Mesothelial cell of epicardium (in vitro differentiated cells): ENCODE measurements at places on chromosomes 12 and 14. TPM values are rescaled to one million over a fixed set of nuclear protein-coding genes. Genes with fewer than 3 reads are reported as not detected.

Gene OR4E2
- total RNA-seq: not detected in 3 replicates

Gene SOCS2
- total RNA-seq: 11.8 to 13.9 TPM (median 12.7 TPM) in 3 replicates

Gene PPP4R4
- total RNA-seq: 0.29 to 0.64 TPM (median 0.54 TPM) in 3 replicates

Gene TAS2R46
- total RNA-seq: 3.8 to 3.9 TPM (median 3.9 TPM) in 3 replicates

Gene NPFF
- total RNA-seq: not detected in 3 replicates

Gene SDR9C7
- total RNA-seq: 0.20 to 0.40 TPM (median 0.29 TPM) in 3 replicates

Gene DAO
- not detected in 3 replicates for total RNA-seq

Gene LMO3
- 0.53 to 0.69 TPM (median 0.61 TPM) in 3 replicates for total RNA-seq

Gene SLC22A17
- 47.7 to 50.5 TPM (median 49.0 TPM) in 3 replicates for total RNA-seq

DNA sequence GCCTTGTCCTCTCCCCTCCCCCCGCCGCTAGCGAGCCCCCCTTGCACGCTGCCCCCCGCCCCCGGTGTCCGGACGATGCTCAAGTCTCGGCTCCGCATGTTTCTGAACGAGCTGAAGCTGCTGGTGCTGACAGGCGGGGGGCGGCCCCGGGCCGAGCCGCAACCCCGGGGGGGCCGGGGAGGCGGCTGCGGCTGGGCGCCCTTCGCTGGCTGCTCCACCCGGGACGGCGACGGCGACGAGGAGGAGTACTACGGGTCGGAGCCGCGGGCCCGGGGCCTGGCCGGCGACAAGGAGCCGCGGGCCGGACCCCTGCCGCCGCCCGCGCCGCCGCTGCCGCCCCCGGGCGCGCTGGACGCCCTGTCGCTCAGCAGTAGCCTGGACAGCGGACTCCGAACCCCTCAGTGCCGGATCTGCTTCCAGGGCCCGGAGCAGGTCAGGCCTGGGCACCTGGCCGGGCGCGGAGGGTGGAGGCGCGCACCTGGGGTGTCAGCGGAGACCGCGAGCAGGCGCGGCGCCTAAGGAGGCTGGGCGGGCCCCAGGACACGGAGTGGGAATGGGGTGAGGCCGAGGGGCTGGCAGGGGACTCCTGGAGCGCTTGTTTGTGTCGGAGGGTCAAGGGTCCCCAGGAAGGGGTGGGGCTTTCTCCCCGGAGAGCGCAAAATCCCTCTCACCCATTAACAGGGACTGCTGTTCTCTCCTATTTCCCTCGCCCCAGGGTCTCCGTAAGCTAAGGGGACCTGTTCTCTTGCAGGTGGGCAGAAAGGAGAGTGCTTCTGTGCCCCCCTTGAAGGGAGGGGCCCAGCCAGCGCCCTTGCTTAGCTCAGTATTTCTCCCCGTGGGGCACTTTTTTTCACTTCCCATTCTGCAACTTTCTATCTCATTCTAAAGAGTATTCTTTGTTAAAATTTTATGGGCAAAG lies 810 bp downstream of the MARCHF9 start:
- no peak overlapping the region for H3K27ac ChIP-seq
- peaks cover 65% of the 10 kb centered on the region for H3K27me3 ChIP-seq
- no peak for DNase-seq
- peak overlapping the region; percentile 68 for H3K4me3 ChIP-seq
- H3K36me3 ChIP-seq: peaks cover 12% of the 10 kb centered on the region
- H3K4me1 ChIP-seq: peaks cover 42% of the 10 kb centered on the region

DNA sequence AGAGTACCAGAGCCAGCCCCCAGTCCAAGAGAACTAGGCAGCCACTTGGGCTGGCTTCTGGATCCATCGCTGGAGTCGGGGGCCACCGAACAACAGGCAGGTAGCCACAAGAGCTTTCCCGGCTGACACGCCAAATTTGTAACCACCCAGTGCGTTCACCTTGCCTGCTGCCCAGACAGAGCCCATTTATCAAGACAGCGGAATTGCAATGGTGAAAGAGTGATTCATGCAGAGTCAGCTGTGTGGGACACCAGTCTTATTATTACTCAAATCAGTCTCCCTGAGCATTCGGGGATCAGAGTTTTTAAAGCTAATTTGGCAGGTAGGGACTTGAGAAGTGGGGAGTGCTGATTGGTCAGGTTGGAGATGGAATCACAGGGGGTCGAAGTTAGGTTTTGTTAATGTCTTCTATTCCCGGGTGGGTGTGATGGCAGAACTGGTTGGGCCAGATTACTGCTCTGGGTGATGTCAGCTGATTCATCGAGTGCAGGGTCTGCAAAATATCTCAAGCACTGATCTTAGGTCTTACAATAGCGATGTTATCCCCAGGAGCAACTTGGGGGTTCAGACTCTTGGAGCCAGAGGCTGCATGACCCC lies 64.3 kb downstream of the PDE6H start:
- peak overlapping the region; percentile 45 for H3K27ac ChIP-seq
- H3K36me3 ChIP-seq: no peaks in the 10 kb centered on the region
- no peak overlapping the region for H3K4me3 ChIP-seq

DNA sequence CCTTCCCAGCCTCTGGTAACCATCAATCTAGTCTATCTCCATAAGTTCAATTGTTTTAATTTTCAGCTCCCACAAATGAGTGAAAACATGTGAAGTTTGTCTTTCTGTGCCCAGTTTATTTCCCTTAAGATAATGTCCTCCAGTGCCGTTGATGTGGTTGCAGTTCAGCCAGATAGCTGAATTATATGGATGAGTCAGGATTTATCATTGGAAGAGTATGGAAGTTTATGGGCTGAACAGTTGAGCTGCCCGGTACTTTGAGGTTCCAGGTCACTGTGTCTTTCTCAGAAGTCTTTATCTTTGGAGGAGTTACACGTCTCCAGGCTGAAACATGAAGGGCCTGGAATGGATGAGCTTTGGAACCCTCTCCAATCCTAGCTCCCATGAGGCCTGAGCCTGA lies 120.1 kb downstream of the ASCL4 start:
- H3K36me3 ChIP-seq: no peaks in the 10 kb centered on the region
- DNase-seq: no peak
- no peaks in the 10 kb centered on the region for H3K4me1 ChIP-seq
- H3K27me3 ChIP-seq: peaks cover 46% of the 10 kb centered on the region
- H3K27ac ChIP-seq: no peak overlapping the region
- no peak overlapping the region for H3K4me3 ChIP-seq

GRCh38 chr14:68462683-68463082 lies 330.2 kb downstream of the ZFP36L1 start:
- peaks cover 48% of the 10 kb centered on the region for H3K4me1 ChIP-seq
- peak overlapping the region; percentile 70 for H3K27ac ChIP-seq
- H3K27me3 ChIP-seq: no peaks in the 10 kb centered on the region
- DNase-seq: no peak
- no peaks in the 10 kb centered on the region for H3K36me3 ChIP-seq

GRCh38 chr12:25670076-25671055 lies 117.3 kb upstream of the LMNTD1 start:
- H3K27ac ChIP-seq: no peak overlapping the region
- no peaks in the 10 kb centered on the region for H3K4me1 ChIP-seq
- no peaks in the 10 kb centered on the region for H3K27me3 ChIP-seq
- no peak overlapping the region for H3K4me3 ChIP-seq
- H3K36me3 ChIP-seq: no peaks in the 10 kb centered on the region
- no peak for DNase-seq

GRCh38 chr14:53151523-53152183 lies 1.5 kb downstream of the DDHD1 start:
- peaks cover 27% of the 10 kb centered on the region for H3K4me1 ChIP-seq
- H3K27ac ChIP-seq: peak overlapping the region; percentile 81
- H3K27me3 ChIP-seq: no peaks in the 10 kb centered on the region
- no peak for DNase-seq
- H3K4me3 ChIP-seq: peak overlapping the region; percentile 94

GRCh38 chr14:53896726-53897125 lies 59.9 kb downstream of the BMP4 start:
- DNase-seq: no peak
- no peaks in the 10 kb centered on the region for H3K27me3 ChIP-seq
- H3K4me1 ChIP-seq: peaks cover 7% of the 10 kb centered on the region
- no peak overlapping the region for H3K27ac ChIP-seq
- H3K36me3 ChIP-seq: no peaks in the 10 kb centered on the region
- H3K4me3 ChIP-seq: no peak overlapping the region

DNA sequence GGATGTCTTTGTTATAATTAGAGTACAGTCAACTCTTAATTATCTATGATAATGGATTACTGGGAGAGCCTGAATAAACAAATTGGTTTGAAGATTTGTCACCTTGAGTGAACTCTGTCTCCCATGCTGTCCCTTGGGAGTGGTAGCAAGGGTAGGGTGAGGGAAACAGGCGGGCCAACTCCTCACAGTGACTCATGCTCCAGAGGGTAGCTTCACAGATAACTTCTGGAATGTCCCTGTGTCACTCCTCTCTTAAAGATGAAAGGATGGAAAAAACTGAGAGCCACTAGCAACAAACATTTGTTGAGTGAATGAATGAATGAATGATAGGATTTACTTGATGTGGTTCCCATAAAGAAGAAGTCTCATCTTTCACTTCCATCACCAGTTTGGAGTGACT lies 53.5 kb downstream of the RASSF9 start:
- peak overlapping the region; percentile 55 for H3K27ac ChIP-seq
- peaks cover 7% of the 10 kb centered on the region for H3K36me3 ChIP-seq
- DNase-seq: no peak
- H3K4me1 ChIP-seq: peaks cover 31% of the 10 kb centered on the region
- no peak overlapping the region for H3K4me3 ChIP-seq

DNA sequence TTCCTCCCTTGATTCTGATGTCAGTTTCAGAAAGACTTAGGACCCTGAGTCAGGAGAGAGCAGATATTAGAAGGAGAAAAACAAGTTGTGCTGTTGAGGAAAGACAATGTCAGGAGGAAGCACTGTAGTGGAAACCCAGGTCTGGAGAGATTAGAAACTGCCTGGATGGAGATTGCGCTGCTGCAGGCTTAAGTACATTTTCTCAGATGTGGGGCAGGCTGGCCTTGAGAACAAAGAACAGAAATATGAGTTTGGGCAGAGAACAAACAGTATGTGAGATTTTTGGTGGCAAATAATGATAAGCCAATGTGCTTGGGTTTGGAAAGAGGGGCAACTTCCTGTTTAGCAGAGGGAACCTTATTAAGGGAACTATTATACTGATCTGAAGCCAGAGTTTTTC lies 74.3 kb upstream of the PRMT8 start:
- no peaks in the 10 kb centered on the region for H3K36me3 ChIP-seq
- no peak overlapping the region for H3K27ac ChIP-seq
- no peak overlapping the region for H3K4me3 ChIP-seq
- DNase-seq: no peak
- H3K27me3 ChIP-seq: peaks cover 59% of the 10 kb centered on the region

DNA sequence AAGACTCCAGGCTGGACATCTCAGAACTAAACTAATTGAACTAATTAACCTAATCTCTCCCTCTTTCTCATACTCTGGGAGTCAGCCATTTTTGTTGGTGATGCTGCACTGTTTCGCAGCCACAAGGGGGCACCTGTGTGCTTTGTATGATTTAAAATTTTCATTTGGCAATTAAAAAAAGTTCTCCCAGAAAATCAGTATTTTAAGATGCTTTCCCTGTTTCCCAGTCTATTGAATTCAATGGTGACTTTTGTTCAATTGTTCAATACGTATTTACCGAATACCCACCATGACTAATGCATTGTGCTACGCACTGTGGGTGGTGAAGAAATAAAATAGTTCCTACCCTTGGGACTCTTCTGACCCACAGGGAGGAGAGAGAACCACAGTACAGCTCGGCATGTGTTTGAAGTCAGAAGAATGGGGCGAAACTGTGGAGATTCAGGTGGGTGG lies 63.7 kb downstream of the ZNF664 start:
- no peaks in the 10 kb centered on the region for H3K36me3 ChIP-seq
- H3K4me3 ChIP-seq: no peak overlapping the region
- peak overlapping the region; percentile 1 for H3K27ac ChIP-seq
- H3K27me3 ChIP-seq: no peaks in the 10 kb centered on the region

DNA sequence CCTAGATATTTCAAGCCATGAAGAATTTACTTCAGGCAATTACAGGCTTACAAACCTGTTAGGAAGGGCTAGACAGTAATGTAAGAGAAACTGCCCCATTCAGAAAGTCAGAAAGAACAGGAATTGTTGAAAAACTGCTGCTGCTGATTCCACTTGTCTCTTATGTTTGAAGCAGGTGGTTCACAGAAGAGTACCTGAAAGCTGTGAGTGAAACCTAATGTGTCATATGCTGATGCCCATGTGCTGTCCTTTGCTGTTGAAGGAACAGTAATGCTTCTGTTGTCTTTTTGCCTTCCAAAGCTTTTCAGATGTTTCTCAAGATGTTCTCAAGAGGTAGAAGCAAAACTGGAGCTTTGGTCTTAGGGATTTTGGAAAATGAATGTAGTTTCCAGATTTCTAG lies 39.0 kb downstream of the MNAT1 start:
- DNase-seq: no peak
- no peak overlapping the region for H3K4me3 ChIP-seq
- H3K27ac ChIP-seq: no peak overlapping the region
- H3K4me1 ChIP-seq: no peaks in the 10 kb centered on the region

DNA sequence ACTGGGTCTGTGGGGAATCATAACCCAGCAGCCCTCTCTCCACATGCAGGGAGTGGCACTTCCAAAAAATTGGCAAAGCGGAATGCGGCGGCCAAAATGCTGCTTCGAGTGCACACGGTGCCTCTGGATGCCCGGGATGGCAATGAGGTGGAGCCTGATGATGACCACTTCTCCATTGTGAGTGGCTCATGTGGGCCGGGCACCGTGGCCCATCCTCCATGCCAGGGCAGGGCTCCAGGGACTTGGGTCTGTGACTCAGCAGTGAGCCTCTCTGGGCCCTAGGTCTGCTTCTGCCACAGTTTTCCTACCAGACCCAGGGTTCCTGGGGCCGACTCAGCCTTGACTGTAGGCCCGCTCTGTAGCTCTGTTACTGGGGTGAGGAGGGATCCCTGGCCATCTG lies 2.2 kb downstream of the NPFF start:
- no peak overlapping the region for H3K4me3 ChIP-seq
- H3K4me1 ChIP-seq: peaks cover 16% of the 10 kb centered on the region
- H3K36me3 ChIP-seq: peaks cover 6% of the 10 kb centered on the region
- no peak overlapping the region for H3K27ac ChIP-seq

- DNase-seq: no peak
- H3K4me1 ChIP-seq: no peaks in the 10 kb centered on the region
- H3K36me3 ChIP-seq: peaks cover 14% of the 10 kb centered on the region
- no peak overlapping the region for H3K4me3 ChIP-seq
- no peak overlapping the region for H3K27ac ChIP-seq
Measured at GRCh38 chr12:26434299-26435068, 239.1 kb downstream of the SSPN start.

- peaks cover under 1% of the 10 kb centered on the region for H3K4me1 ChIP-seq
- no peak overlapping the region for H3K27ac ChIP-seq
- peaks cover 27% of the 10 kb centered on the region for H3K27me3 ChIP-seq
- DNase-seq: no peak
- H3K4me3 ChIP-seq: no peak overlapping the region
- H3K36me3 ChIP-seq: no peaks in the 10 kb centered on the region
Measured at GRCh38 chr12:547883-548470, 88.2 kb downstream of the B4GALNT3 start.

DNA sequence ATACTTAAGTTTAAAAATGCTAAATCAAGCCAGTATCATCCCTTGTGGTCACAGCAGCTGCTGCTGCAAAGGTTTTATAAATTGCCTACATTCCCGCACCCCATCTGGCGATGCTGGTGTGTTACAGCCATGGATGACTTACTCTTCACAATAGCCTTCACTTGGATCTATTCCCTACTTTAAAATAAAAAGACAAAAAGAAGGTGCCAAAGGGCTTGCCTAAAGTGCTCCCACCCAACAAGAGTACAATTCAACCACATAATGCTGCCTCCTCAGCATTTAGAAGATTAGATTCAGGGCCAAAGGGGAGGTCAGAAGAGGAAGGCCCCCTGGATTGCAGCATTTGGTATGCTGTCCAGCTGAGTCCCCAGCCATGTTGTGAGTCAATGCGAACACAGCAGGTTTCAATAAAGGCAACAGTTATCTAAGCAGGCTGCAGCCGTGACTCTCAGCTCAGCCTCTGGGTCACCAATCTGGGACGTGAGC lies 176.1 kb downstream of the DAD1 start:
- no peak for DNase-seq
- H3K36me3 ChIP-seq: no peaks in the 10 kb centered on the region
- H3K4me3 ChIP-seq: no peak overlapping the region
